Neural cell (in vitro differentiated cells): ENCODE measurements at places on chromosomes 7 and 10. TPM values are rescaled to one million over a fixed set of nuclear protein-coding genes. Genes with fewer than 3 reads are reported as not detected.

PTPRN2 gene
- 31.0 and 45.5 TPM in 2 replicates for polyA plus RNA-seq

KLF14 gene
- polyA plus RNA-seq: 0.48 TPM in 1 of 2 replicates, not detected in the other

GPR158 gene
- polyA plus RNA-seq: 1.7 and 2.1 TPM in 2 replicates

SEPTIN14 gene
- polyA plus RNA-seq: not detected in 2 replicates

OPN4 gene
- polyA plus RNA-seq: not detected in 2 replicates
